ENCODE measurements at places on chromosomes 1 and 21.
A peak's percentile ranks its signal among the peaks of the same experiment; 100 is the strongest.

- DNase-seq, result no peak
These were observed 209.4 kb downstream of the PTPRC start for GRCh38 chr1:198848206-198848605.

DNA sequence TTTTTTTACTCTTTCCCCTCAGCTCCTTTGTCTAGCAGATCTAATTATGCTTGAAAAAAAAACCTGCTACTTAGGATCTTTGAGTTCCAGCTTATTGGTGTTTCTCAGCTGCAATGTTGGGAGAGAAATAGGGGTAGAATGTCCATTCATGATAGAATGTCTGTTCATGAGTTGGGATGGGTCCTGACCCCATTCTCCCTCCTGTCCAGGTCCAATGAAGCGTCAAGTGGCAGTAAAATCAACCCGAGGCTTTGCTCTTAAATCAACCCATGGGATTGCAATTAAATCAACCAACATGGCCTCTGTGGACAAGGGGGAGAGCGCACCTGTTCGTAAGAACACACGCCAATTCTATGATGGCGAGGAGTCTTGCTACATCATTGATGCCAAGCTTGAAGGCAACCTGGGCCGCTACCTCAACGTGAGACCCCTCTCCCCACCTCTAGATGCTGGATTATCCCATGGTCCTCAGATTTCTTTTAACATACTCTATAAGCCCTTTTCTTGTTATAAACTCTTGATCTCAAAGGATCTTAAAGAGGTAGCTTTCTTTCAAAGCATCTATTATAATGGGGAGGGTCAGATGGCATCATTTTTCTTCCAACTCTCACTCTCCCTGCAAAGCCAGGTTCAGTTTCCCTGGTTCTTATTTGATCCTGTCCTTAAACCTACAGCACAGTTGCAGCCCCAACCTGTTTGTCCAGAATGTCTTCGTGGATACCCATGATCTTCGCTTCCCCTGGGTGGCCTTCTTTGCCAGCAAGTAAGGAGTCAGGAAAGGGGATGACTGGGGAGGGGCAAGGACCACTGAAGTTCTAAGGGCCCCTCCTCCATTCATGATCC is 11.1 kb downstream of the CERS2 start:
- DNase-seq, result no peak

DNA sequence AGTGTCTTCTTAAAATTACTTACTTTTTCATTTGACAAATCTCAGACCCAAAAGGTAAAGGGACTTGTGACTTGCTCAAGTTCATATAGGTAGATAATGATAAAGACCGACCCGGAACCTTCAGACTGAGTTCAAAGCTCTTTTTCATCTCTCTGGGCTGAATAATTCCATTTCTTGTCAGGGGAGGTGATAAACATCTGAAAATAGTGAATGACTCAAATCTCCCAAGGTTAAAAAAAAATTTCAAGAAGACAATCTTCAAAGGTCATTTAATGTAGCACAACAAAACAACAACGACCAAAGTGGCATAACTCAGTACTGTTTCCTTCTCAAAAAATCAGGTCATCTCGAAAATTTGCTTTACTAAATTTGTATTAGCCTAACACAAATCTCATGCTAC is 20.6 kb downstream of the LUZP1 start:
- no peak for DNase-seq

GRCh38 chr21:15057285-15057684 is 7.5 kb downstream of the NRIP1 start:
- DNase-seq, result no peak

GRCh38 chr1:205227584-205228013 is at the start of gene TMCC2:
TSS of gene TMCC2 (plus strand) at chr1:205227946. CDS start at chr1:205228565, 619 bp downstream.
- peak; percentile 95 for DNase-seq

DNA sequence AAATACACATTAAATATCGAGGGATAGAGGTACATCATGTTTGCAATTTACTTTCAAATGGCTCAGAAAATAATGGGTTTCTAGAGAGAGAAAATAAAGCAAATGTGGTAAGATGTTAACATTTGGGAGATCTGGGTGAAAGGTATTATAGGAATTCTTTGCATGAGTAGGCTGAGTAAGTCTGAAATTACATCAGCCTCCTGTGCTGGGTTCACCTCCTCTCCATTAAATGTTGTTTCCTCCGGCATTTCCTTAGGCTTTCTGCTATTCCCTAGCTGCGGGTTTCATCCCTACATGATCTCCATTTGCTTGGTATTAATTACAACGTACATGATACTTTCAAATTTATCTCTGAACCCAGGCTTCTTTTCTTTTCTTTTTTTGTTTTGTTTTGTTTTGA is 31.6 kb downstream of the ZMYND12 start:
- no peak for DNase-seq

- no peak for DNase-seq
These were observed 35.0 kb downstream of the UBE2T start for GRCh38 chr1:202306535-202307345.

DNA sequence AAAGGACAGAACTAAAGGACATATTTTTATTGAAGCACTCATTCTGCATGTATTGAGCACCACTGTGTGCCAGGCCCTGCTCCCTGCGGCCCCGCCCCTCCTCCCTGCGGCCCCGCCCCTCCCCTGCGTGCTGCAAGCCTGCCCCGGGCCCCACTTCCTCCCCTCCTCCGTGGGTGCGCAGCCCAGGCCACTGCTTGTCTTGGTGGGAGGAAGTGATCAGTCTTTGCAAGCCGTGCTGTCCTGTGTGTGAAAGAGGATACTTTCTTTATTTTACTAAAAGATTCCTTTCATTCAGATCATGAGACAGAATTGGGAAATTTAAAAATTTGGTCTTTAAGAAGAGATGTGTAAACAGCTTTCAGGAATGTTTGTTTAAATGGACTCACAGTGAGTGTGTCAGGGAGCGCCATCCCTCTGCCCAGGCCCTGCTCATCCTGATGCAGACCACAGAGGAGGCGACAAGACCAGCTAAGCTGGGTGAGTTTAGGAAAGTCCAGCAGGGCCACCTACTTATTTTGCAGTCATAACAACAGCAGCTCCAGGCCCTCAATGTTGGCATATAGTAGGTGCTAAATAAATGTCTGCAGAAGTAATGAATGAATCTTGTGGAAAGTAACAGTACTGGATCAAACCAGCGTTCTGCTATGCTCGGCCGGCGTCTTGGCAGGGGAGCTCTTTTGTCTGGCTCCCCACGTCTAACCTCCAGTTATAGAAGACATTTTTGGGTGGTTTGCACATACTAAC is 88.3 kb upstream of the SELENON start:
- no peak for DNase-seq

DNA sequence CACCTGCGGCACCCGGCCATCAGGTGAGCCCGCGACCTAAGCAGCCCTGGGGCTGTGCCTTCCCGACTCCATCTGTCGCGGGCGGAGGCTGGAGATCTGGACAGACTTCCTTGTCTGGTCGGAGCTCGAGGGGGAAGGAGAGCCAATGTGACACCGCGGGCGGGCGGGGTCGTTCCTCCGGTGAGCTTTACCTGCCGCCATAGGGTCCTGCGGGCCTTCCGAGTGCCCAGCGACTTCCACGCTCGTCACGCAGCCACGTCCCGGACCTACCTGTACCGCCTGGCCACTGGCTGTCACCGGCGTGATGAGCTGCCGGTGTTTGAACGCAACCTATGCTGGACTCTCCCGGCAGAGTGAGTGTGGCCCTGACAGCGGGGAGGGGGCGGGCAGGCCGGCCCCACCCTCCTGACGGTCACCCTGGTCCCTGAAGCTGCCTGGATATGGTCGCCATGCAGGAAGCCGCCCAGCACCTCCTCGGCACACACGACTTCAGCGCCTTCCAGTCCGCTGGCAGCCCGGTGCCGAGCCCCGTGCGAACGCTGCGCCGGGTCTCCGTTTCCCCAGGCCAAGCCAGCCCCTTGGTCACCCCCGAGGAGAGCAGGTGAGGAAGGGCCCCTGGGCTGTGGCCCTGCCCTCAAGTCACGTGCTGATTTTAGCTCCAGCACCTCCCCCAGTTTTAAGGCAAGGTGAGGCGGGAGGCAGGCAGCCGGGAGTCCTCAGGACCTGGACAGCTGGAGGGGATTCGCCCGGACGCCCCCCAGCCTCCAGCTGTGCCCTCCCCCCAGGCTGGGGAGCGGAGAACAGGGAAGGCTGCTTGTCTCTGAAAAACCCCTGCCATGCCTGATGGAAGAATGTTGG is 1.1 kb downstream of the PUSL1 start:
- DNase-seq, result no peak

DNA sequence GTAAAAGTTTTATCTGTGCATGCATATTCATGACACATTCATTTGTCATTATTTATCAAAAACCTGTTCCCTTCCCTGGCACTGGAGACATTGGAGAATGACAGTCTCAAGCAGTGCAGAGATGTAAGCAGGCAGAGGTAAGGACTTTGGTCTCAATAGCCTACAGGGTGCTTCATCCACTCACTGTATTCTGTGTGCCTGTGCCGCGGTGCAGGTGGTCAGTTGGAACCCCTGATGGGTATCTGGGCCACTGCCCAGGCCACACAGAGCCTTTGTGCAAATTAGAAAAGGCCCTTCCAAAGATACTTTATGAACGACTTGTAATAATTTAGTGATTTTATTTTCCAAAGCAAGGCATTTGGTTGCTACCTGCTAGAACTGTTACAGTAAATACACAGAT is 44.0 kb downstream of the CDC42 start:
- no peak for DNase-seq

GRCh38 chr1:160093624-160094290 is 4.7 kb downstream of the IGSF8 start:
- DNase-seq, result no peak

- DNase-seq, result no peak
These were observed 56.3 kb downstream of the WNT9A start for GRCh38 chr1:227891223-227891954.

GRCh38 chr1:213163278-213163711 is 112.3 kb downstream of the RPS6KC1 start:
- no peak for DNase-seq

- DNase-seq, result no peak
These were observed 38.8 kb upstream of the OR2B11 start for GRCh38 chr1:247496581-247497285.

GRCh38 chr1:30034105-30034626 is 689.2 kb downstream of the MATN1 start:
- no peak for DNase-seq

All from hippocampal formation (tissue), 2 donors.